NCI-H1436 treated with DMSO at 0.1 percent for 48 hours (cell line): ENCODE measurements at places on chromosomes 6 and 20.

DNA sequence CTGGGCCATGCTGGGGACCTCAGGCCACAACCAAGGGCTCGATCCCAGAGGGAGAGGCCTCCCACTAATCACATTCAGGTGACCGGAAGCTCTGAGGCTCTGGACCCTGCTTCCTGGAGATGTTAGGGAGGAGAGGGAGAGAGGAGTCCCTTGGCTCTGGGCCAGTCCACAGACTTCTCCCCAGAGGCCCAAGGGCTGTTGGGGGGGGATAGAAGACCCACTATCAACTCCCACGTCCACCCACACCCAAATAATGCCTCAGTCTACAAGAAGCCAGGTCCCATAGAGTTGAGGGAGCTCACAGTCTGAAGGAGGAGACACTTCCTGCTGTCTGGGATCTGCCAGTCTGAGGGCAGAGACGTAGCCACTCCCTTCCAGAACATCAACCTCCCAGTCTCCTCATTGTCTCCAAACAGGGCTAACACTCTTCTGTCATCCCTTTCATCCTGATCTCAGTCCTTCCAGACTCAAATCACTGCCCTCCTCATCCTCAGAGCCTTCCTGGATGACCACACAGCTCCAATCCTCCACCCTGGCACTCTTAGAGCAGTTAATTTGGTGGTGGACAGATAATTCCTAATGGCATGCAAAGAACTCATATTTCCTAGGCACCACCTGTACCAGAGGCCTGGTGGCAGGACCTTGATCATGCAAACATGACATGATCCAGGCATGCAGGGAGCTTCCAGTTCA, 69.9 kb downstream of the MRPL14 start:
- DNase-seq, result no peak

DNA sequence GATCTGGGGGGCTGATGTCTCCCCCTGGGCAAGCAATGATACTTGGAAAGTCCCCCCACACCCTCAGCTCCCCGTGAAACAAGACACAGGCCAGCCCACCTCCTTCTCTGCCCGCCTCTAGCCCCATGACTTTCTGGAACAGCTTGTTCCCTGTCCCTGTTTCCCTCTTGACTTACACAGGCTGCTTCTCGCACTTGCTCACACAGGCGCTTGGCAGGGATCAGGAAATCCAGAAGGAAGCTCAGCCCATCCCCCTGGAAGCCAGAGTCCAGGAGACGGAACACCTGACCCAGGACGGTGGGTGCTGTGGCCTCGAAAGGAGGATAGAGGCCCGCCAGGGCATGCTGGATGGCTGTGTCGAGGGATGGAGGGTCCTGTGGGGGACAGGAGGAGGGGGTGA, 14.8 kb downstream of the KIAA1755 start:
- DNase-seq, result no peak

GRCh38 chr6:122778302-122778701, 1.2 kb upstream of the FABP7 start:
- DNase-seq, result no peak

GRCh38 chr20:58001381-58001780, 227.1 kb downstream of the ANKRD60 start:
- DNase-seq, result no peak

GRCh38 chr6:134529921-134530320, 212.0 kb upstream of the SGK1 start:
- no peak for DNase-seq

DNA sequence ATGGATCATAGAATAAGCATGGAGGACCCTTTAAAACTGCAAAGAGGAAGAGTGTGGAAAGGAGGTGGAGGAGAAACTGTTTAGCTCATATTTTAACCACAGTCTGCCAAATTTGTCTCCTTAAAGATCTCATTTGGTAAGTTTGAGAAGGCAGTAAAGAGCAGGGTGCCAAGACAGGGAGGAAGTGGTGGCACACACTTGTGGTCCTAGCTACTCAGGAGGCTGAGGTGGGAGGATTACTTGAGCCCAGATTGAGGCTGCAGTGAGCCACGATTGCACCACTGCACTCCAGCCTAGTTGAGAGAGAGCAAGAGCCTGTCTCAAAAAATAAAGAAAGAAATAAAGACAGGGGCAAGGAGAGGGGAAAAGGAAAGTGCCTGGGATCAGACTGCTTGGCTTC, 16.8 kb upstream of the DCBLD1 start:
- no peak for DNase-seq
